ENCODE measurements at places on chromosomes 2 and 18.

DNA sequence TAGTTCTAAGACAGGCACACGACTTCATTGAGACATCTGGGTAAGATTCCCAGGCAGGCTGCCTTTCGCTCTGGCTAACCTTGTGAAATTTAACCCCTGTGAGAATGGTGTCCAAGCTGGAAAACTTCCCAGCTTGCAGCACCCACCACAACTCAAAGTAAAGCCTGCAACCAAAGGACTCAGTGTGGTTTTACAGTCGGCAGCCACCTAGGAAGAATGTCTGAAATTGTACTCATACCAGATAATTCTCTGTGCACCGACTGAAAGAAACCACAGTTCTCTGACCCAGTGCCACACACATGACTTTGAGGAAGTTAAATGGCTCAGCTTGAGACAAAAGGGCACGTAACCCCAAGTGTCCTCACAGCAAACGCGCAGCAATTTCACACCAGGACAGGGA lies 125.7 kb downstream of the RBMS1 start:
- no peak for DNase-seq

- no peak for DNase-seq
Observed at GRCh38 chr18:73168236-73168635, 300.4 kb upstream of the NETO1 start.

DNA sequence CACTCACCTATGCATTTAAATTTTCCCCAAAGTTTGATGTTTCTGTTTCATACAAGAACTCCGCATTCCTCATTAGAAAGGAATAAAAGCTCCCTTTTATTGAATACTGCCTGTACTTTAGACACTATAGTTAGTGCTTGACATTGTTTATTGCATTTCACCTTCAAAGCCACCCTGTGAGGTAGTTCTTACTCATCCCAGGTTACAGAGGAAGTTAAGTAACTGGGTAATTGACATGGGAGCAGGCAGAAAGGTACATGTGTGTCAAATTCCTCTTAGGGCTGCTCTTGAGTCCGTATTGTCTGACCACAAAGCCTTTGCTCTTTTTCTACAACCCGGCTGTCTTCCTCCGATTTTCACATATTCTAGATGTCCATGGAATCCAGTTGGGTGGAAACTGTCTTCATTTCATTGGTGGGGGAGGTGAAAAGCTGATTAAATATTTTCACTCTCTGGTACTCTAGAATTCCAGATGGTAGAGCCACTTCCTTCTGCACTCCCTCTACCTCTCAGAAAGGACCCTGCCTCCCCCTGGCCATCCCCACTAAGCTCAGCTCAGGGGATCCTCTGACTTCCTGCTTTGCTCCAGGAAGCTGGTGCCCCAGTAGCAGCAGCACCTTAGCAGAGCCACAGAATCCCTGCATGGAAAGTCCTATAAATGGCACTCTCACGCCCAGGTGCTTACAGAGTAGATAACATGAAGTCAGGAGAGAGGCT lies 319.2 kb downstream of the LRATD1 start:
- DNase-seq, result no peak

DNA sequence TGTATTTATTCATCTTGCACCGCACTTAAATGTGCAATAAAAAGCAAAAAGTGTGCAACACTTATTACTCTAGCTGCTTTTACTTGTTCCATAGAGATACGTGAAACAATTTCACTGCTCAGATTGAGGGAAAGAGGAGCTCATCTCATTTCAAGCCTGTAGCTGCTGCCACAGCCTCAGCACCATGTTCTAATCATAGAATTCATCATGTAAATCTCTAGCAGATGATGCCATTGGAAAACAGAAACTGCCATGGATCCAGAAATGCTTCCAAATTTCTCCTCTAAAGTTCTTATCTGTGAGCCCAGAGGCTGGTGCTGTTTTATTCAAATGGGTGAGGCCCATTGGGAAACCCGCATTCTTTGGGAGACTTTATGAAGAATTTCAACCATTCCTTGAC lies 2.0 kb downstream of the CDC42EP3 start:
- DNase-seq, result no peak

GRCh38 chr2:212135739-212136138 lies 402.9 kb downstream of the ERBB4 start:
- peak; percentile 93 for DNase-seq

- no peak for DNase-seq
Observed at GRCh38 chr2:191245046-191245868, at the start of gene MYO1B. Gene MYO1B, plus strand, starts transcription at chr2:191245404. Its CDS starts 31,492 bp downstream, at chr2:191276896.

DNA sequence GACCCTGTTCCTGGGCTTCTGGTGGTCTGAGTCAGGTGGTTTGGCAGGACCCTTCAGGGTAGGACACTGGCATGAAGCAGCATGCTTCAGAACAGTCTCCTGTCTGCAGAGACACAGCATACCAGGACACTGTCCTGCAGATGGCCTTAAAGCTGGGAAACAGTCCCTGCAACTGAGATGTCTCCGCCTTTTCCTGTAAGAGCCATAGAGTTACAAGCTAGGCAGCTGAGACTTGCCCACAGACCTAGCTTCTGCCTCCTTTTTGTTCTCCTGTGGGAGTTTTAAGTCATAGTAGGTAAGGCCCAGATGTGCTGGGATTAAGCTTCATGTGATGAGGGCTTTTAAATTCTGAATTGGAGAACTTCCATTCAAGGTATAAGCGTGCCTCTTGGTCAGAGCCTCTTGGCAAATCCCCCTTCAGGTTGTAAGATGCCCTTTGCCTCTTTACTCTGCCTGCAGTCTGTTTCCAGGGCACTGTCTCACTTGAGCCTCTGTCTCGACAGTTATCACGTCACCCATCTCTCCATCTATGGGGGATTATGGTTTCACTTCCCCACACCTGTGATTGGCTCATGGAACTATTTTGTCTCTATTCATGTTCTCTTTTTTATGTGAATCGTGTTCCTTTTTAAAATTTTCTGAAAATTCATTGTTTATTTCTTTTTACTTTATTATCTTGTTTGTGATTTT lies 51.8 kb downstream of the COA5 start:
- DNase-seq, result peak; percentile 41

- DNase-seq, result no peak
Observed at GRCh38 chr2:233426619-233427342, 72.5 kb downstream of the DGKD start.

- DNase-seq, result no peak
Observed at GRCh38 chr2:224925810-224926100, 116.5 kb downstream of the DOCK10 start.

DNA sequence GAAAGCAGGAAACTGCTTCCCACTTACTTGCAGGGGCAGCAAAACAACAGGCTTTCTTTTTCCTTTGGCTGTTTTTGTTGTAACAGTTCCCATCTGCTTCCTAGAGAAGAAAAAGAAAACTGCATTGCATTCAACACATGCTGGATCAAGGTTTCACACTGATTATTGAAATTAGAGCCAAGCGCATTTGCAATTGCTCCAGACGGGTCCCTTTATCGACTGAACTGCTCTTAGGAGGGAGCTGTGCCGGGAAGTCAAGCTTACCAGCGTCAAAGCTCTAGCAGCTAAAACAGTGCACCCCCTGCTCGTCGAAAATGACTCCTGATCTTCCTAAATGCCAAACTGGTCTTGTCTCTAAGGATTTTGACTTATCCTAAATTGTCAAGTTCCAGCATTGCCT lies 164.0 kb upstream of the SESTD1 start:
- no peak for DNase-seq

GRCh38 chr2:153101187-153101586 lies 377.4 kb downstream of the RPRM start:
- no peak for DNase-seq

DNA sequence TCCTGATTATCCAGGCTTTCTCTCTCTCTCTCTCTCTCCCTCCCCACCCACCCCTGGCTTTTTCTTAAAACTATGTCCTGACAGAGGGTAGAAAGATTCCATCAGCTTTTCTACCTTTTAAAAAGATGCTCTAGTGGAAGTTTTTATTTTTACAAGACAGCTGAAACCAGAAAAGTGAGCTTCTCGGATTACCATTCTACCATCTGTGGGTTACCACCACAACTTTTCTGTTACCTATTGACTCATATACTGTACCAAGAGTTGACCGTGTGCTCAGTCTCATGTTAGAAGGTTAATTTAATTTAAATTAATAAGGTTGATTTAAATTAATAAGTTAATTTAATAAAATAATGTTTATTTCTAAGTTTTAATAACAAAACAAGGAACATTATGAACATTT lies 137.6 kb downstream of the UPP2 start:
- peak; percentile 70 for DNase-seq

DNA sequence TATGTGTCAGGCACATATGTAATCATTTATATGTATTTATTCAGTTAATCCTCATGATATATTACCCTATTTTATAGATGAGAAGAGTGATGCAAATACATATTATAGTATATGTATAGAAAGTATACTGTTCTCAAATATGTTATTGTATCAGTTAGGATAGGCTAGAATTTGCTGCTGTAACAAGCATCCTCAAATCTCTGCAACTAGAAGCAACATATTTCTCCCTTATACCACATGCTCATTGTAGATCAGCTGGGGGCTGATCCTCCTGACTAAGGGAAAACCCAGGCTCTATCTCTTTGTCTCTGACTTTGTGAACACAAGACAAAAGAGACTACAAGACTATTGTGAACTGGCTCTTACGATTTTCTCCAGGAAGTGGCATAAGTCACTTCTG lies 24.8 kb upstream of the HS6ST1 start:
- no peak for DNase-seq

- no peak for DNase-seq
Observed at GRCh38 chr2:212495046-212495445, 43.6 kb downstream of the ERBB4 start.

GRCh38 chr2:96207073-96207773 lies 1.4 kb downstream of the STARD7 start:
- DNase-seq, result no peak

DNA sequence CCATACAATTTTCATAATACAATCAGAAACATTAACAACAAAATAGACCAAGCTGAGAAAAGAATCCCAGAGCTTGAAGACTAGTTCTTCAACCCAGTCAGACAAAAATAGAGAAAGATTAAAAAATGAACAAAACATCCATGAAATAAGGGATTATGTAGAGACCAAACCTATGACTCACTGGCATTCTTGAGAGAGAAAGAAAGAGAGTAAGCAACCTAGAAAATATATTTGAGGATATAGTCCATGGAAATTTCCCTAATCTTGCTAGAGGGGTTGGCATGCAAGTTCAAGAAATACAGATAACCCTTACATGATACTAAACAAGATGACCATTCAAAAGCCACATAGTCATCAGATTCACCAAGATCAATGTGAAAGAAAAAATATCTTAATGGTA lies 281.7 kb downstream of the CCDC85A start:
- no peak for DNase-seq

DNA sequence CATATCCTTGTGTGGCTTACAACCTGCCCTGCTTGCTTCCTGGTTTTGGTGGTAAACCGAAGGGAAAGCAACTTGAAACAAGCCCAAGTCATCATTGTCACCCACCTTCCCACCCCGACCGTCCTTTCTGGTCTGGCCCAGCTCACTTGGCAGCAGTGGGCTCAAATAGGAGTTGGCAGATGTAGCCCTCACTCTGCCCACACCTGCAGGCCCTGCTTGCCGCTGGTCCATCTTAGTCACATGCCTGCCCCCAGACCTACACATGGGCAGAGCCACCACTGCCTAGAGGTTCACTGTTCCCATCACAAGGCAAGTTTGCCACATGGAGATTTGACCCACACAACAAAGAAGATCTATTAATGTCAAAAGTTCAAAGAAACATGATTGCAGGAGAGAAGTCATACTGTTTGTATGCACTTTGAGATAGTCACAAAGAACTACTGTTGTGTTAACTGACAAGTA lies 9.3 kb downstream of the EIPR1 start:
- no peak for DNase-seq

DNA sequence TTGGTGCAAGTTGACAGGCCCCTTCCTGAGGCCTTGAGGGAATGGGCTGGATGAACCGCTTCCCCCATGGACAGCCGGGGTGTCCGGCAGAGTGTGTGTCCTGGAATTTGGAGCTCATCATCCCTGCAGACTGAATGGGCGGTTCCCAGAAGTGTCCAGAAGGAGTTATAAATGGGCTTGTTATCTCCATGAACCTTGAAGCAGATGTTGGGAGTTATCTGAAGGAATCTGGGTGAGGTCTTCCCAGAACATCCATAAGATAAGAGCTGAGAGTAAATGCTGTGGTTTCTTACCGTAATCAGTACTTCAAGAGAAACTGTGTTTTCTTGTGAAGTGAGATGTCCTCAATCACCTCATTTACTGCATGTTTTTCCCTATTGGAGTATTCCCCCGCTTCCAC lies 21.1 kb downstream of the PLB1 start:
- DNase-seq, result no peak

GRCh38 chr2:239311132-239312040 lies 89.4 kb downstream of the HDAC4 start:
- DNase-seq, result no peak

- DNase-seq, result no peak
Observed at GRCh38 chr2:212536817-212537725, 1.5 kb downstream of the ERBB4 start.

DNA sequence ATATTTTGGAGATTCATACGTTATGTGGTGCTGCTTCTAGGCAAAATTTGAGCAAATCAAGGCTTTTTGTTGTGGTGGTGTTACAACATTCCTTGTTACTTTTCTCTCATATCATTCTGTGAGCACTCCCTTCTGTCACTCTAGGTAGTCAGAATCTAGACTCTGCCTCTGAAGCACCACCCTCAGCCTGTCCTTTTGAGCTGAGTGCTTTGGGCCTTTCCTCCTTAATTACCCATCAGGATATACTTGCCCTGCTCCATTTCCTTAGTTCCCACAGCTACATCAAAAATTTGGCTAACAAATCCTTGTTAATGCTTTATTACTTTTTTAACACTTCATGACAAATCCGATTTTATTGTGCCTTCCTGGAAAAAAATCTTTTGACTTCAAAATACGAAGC lies 289.6 kb downstream of the CALCRL start:
- no peak for DNase-seq
